ENCODE measurements at places on chromosomes 3 and 15.

DNA sequence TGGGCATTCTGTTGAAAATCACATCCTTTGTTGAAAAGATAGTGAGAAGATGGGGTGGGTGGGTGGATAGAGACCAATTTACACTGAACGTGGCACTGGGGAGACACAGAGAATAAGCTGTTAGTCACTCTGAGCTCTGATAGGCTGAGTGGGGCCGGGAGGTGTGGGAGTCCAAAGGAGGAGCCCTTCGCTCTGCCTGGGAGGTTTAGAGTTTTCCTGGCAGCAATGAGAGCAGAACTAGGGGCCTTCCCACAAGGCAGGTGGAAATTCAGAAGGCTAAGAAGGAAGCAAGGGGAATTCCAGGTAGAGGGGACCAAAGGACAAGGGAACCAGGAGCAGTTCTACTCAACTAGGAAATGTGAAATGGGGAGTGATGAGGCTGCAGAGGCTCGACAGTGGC is 272.7 kb downstream of the RPLP1 start:
- DNase-seq, result no peak

- no peak for DNase-seq
These were observed 11.9 kb downstream of the CA12 start for GRCh38 chr15:63369781-63370180.

- no peak for DNase-seq
These were observed 212.6 kb downstream of the ZNF621 start for GRCh38 chr3:40737343-40737742.

GRCh38 chr3:115548611-115549010 is 74.7 kb upstream of the GAP43 start:
- DNase-seq, result no peak

DNA sequence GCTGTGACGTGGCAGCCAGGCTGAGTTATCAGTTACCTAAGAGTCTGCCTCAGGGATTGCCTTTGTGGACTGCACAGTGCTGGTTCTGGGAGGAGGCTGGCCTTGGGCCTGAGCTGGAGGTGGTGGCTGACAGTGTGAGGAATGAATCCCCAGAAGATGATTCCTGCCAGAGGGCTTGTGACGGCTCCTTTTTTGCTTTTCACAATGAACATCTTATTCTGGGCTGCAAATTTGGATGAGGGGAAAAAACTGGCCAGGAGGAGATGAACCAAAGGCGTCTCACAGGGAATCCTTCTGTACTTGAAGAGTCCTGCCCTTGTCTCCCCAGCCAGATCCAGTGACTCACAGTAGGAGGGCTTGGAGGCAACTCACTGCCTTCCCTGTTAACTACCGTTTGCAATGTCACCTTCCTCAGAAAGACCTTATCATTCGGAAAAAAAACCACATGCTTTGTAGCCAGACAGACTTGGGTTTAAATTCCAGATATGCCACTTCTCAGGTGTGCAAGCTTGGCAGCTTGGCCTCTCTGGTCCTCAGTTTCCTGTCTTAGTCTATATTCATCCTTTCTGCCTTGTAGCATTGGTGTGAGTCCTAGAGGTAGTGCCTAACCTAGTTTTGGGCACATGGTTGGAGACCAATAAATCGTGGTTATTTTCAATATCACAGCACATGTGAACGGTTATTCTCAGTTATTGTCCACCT is 19.1 kb downstream of the ST6GAL1 start:
- DNase-seq, result no peak

DNA sequence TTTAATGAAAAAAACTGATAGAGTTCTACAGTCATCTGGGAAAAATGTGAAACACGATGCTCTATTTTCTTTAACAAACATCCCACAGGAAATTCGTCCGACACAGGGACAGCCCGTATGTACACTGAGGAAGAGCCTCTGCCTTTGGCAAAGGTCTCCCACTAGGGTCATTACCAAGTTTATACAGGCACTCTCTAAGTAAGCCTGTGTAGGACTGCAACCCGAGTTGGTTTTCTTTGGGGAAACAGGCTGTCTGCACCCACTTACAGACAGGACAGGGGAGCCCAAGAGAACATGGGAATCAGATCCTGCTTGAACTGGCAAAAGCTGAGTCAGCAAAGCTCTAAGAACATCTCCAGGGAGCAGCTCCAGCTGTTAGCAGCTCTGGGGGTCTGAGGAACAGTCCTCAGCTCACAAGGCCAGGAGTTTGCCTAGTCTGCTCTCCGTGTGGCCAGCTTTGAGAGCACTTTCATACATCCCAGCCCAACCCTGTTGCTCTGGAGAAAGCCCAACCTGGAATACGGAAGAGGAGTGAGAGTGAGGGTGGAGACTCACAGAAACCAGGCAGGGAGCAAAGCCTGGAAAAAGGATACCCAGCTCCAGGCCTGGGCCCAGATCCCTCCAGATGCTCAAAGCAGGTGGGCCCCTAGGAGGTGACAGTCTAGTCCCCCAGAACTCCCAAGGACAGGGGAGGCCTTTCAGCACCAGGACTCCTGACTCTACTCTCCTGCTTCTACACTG is 1.9 kb downstream of the TBC1D2B start:
- DNase-seq, result no peak

- no peak for DNase-seq
These were observed 27.5 kb downstream of the NR1I2 start for GRCh38 chr3:119809249-119810017.

DNA sequence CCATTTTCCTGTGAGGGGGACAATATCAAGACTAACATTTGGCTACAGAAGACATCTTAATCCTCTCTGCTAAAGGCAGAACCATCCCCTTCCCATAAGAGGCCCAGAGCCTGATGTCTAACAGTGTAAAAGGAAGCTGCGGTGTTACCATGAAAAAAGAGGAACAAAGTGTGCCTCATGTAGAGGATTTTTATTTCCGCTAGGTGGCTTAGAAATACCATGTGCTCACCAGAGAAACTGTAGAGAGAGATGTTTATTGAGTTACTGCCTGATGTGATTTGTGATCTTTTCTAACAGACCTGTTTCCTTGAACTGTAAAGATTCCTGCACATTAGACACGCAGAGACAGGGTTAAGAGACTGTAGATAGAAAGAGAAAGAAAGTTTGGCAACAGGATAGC is 22.0 kb downstream of the OR5H15 start:
- no peak for DNase-seq

DNA sequence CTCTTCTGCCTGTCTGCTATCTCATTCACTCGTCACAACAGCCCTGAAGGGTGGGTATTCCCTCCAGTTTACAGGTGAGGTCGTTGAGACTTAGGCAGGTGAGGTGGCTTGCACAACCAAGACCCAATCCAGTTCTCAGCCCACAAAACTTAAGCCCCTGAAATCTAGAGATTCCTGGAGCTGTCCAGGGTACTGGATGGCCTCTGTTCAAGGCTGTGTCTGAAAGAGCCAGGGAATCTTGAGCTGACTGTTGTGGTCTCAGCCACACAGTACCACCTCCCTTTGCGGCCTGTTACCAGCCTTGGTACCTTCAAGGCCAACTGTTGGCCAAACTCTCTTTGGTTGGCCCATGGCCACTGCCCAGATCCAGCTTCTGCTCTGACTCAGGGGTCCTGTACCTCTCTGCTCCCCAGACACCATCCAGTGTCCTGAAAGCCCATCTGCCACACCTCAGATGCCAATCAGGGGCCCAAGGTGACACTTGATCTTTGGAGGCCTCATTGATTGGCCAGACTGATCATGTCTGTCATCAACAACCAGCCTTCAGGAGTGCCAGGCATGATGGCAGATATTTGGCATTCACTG is 10.9 kb upstream of the FAM107A start:
- DNase-seq, result no peak

DNA sequence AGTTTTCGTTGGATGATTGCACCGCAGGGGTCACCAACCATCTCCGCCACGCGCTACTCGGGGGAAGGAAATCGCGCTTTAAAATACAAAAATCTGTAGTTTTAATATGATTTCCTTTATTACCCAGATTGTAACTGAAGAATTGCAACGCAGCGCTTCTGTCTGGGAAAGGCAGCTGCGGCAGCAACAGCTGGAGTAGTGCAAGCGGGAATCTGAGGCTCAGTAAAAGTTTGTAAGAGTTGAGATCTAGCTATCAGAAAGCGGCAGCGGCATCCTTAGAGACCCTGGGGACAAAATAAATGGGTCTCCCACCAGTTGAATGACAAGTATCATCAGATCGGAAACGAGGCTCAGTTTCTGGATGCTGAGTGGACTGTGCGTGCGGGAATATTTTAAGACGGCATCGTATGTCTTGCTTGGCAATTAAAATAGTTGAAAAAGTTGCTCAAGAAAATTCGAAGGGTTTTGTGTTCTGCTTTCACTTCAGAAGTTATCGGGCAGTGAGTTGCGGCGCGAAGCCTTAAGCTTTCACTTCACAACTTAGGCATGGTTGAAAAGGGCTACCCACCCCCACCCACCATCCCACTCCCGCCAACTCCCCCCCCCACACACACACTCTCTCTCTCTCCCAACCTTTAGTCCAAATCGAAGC is 2.7 kb downstream of the MECOM start:
- DNase-seq, result no peak

GRCh38 chr15:83144771-83145170 is 37.3 kb downstream of the TM6SF1 start:
- no peak for DNase-seq

Measured in hippocampal formation (tissue), 2 donors.